ENCODE measurements at places on chromosomes 11 and 22.
A peak's percentile ranks its signal among the peaks of the same experiment; 100 is the strongest.

DNA sequence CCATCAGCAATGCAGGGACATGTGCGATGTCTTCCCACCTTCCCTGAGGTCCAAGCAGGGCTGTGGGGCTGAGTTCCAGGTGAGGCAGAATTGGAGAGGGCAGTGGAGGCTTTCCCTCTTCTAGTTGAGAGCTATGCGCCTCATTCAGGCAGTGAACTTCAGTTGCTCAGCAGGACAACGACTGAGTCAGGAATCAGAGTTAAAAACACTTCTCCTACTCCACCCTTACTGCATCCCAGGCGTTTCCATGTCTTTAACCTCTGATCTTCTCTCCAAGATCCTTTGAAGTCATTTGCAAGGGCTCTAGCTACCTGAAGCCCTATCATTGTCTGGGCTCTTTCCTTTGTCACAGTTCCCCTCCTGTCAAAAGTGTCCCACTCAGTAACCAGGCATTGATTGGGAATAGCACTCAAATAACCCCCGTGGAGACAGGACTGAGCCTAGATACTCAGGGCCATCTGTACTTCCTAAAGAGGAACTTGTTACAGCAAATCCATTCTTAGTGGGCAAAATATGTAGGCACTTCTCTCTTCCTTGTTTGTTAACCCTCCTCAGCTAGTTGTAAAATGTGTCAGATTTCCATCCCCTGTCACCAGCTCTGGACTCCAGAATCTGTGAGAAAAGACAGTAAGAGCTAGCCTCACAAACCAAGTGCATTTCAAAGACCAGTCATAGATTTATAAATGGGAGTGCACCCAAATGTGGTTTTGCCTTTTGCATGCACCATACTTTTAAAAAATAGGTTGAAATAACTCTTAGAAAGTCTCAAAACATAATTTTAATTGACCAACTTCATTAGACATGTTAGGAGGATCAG, 72.5 kb upstream of the MYO18B start:
- DNase-seq = no peak

DNA sequence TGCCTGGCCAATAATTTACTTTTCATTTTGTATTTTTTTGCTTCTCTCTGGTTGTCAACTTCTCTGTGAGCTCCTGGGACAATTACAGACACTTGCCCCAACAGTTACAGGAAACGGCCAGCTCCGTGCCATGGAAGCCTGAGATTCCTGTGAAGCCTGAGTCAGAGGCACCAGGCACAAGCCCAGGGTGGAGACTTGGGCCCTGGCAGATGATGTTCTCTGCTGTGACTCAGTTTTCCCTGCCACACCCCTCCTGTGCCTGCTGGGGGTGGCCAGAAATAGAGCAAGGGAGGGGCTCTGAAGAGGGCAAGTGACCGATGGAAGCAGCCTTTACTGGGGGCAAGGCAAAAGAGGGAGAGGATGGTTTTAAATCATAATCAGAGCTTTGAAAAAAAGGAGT, 4.9 kb downstream of the ATP5MGL start:
- DNase-seq = peak; percentile 65

DNA sequence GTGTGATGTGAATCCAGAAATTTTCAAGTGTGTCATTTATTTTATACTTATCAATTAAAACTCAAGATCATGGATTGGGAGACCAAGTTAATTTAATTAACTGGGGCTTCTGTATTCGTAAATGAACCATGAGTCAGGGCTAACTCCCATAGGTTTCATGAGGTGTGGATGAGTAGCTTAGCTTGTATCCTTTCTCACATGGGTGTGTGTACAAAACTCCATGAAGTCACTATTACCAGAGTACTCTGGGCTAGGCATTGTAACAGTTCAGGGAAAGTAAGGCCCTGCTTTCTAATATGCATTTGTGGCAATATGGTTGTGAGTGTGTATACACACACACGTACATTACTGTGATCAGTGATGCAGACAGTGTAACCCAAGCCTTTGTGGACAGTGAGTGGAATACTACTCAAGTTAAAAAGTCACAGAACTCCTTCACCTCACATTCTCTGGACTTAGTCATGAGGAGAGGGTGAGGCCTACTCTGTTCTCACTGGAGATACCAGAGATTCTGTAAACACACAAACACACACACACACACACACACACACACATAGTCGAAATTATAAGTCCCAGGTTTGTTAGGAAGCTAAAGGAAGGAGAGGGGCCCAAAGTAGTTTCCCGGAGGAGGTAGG, 3.5 kb downstream of the CNTF start:
- DNase-seq = no peak

GRCh38 chr11:66278363-66279091, 552 bp downstream of the CNIH2 start:
- no peak for DNase-seq

DNA sequence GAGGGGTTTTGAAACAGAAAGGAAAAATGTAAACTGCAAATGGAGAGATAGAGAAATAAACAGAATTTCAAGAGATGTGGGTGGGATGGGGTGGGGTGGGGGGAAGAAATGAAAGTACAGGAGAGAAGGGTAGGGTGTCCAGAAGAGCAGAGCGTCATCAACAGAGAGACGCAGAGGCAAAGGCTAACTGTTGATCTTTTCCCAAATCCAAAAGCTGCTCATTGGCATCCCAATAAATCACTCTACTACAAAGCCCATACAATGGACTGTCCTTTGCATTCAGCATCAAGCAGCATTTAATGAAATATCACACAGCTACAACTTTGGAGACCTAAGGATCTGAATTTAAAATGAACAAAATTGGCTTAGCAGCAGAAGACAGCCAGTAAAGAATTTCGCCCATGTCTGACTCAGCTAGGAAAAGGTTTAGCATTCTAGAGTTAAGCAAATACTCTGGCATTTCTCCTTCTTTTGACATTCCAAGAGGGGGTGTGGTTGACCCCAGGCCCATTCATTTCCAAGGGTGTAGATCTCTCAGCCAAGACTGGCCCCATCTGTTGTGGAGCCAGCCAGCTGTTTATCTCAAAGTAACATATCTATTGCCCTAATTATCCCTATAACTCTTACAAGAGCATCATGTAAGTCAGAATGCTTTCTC, 1.5 kb downstream of the RAB30 start:
- DNase-seq = peak; percentile 77

- no peak for DNase-seq
Observed at GRCh38 chr11:34305193-34305592, 52.6 kb downstream of the ABTB2 start.

DNA sequence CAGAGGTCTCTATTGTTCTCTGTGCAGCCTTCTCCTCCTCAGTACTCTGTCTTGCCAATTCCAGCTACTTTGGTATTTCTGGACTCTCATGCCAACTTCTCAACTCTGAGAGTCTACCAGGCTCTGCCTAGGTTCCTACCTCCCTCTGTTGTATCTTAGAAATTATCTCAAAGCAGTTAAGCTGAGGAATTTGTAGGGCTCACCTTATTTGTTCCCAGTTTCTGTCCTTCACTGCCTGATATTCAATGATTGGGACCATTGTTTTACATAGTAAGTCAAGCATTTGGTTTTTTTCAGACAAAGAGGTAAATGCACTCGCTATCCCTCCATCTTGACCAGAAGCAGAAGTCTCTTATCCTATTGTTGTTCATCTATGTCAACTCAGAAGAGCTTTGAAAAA, 205.0 kb upstream of the PGR start:
- DNase-seq = no peak

DNA sequence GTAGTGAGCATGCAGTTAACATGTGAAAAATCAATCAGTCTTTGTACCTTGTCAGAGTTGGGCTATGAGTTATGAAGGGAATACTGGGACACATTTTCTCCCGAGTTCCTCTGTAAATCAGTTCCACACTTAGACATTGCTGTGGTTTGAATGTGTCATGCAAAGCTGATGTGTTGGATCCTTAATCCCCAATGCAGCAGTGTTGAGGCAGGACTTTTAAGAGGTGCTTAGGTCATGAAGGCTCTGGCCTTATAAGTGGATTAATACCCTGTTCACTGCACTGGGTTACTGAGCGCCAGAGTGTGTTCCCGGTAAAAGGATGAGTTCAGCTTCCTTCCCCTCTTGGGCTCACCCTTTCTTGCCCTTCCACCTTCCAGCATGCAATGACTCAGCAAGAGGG, 742.1 kb upstream of the TENM4 start:
- no peak for DNase-seq
